ENCODE measurements at places on chromosomes 5 and 9.

DNA sequence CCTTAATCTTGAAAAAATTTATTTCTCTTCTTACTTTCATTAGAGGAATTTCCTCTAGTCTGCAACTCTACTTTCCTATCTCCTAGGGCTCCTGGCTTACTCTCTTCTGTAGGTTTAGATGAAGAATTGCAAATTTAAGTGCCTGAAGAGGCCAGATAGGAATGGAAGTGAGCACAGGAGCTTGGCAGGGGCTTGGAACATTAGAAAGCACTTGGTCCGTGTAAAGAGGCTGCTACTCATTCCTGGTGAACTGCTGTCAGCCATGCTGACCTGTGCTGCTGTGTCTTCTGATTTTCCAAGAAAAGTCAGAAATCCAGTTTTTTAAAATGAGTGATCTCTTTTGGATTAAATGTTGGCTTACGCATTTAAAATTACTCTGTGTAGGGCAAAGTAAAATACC is 210.9 kb upstream of the CLINT1 start:
- DNase-seq = no peak

DNA sequence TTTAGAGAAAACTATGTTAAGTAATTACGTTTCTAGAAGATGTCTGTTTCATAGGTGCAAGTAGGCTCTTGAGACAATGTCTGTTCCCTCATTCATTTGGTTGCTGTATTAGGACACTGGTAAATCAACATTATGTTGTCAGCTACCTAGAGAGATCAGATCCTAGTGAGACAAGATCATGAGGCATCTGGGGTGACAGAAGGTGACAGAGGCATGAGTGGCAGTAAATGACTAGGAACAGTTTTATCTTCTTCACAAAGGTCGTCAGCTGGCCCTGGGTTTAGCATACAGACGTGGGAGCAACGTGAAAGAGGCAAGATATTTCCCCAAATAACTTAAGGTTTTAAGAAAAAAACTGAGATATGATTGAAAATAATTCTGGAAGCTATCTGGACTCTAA is 1926.3 kb upstream of the WWC1 start:
- DNase-seq = no peak

- no peak for DNase-seq
Observed at GRCh38 chr9:114908805-114909448, 21.5 kb downstream of the TNFSF8 start.

DNA sequence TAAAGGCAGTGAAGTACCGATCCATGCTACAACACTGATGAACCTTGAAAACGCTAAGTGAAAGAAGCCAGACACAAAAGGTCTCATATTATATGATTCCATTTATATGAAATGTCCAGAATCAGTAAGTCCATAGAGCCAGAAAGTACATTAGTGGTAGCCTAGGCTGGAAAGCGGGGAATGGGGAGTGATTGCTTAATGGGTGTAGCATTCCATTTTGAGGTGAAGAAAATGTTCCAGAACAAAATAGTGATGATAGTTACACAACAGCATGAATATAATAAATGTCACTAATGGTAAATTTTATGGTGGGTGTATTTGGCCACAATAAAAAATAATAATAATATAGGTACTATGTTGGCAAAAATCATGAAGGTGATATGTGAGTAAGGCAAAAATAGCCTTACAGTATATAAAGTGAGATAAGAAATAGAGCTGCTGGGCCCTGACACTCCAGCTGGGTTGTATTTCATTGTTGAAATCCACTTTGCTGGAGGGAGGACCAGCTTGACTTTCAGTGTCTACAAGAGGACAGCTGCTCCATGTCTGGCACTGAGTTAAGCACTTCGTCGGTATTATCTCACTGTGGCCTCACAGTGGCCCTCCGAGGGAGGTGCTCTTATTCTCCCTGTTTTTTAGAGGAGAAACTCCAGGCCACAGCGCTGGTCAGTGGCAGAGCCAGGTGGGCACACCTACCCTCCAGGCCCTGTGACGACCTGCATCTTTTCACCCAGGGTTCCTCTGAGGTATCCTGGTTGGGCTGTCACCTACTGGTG is 22.4 kb upstream of the ANGPTL2 start:
- no peak for DNase-seq

GRCh38 chr5:126462239-126463014 is 39.2 kb downstream of the GRAMD2B start:
- no peak for DNase-seq

- DNase-seq = no peak
Observed at GRCh38 chr9:130939405-130940026, 469 bp upstream of the FIBCD1 start.

GRCh38 chr5:74056789-74057164 is 430.8 kb downstream of the ARHGEF28 start:
- no peak for DNase-seq

- no peak for DNase-seq
Observed at GRCh38 chr9:74458832-74459231, 38.3 kb upstream of the RORB start.

DNA sequence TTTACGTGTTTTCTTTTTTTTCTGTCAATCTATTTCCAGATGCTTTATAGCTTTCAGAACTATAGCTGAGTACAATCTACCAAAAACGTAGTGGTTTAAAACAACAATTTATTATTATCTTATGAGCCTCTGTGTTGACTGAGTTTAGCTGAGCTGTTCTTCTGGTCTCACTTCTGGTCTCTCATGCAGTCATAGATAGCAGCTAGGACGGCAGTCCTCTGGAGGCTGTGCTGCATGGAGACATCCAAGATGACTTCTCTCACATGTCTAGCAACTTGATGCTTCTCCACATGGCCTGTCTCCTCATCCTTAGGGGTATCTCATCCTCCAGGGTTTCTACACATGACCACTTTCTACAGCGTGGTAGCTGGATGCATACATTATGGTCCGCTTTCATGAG is 22.0 kb upstream of the RAD23B start:
- no peak for DNase-seq

GRCh38 chr5:116970318-116970717 is 395.7 kb upstream of the SEMA6A start:
- DNase-seq = no peak

DNA sequence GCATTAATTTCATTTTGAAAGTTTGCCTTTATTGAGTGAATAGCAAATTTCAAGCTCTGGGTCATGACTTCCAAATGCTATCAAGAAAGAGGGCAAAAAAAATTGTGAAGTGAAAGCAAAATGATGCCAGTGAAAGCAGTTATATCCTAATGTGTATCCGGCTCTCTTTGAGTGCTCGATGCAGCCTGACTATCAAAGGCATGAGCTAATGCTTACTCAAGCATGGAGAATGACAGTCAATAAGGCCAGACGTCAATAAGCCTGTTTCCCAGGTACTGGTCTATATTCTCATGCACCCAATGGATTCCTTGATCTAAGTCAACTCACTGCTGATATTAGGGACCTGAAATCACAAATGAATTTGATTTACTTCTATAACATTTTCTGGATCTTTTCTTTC is 435.5 kb downstream of the CAAP1 start:
- no peak for DNase-seq

GRCh38 chr5:179322071-179323025 is 22.9 kb downstream of the ADAMTS2 start:
- DNase-seq = no peak

- no peak for DNase-seq
Observed at GRCh38 chr5:58106754-58107410, 353.0 kb downstream of the PLK2 start.

DNA sequence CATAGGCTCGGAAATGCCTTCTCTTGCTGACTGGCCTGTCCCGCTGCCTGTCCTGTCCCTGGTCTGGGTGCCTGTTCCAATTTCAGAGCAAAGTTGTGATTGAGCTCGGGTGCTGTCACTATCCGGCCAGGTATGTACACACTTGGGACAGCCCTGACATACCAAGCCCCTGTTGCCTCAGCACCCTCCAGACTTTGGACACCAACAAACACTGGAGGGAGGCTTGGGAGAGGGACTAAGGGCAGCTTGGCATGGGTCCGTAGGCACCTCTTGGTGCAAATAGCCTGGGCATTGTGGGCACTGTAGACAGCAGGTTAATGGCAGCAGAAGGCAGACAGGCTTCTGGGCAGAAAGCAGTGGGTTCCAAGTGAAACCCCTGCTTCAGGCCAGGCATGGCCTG is 86.3 kb upstream of the SEMA6A start:
- DNase-seq = no peak

- DNase-seq = no peak
Observed at GRCh38 chr9:120659209-120659608, 55.1 kb downstream of the MEGF9 start.

- DNase-seq = no peak
Observed at GRCh38 chr5:83038924-83039323, 38.3 kb downstream of the TMEM167A start.

DNA sequence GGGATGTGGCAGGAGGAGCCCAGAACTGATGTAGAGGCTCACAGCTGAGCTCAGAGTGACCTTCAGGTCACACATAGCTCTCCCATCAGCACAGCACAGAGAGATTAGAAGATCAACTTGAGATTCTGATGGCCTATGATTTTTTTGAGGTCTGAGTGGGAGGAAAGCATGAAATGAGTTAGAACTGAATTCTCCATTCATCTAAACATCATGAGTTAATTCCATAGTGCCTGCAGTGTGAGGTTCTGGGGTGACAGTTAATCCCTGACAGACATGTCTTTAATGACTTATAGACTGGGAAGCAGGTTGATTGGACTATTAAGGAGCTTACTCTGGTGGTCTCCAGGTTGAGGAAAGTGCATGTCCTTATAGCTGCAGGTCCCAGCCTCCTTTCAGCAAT is 22.4 kb downstream of the SLC22A5 start:
- no peak for DNase-seq

DNA sequence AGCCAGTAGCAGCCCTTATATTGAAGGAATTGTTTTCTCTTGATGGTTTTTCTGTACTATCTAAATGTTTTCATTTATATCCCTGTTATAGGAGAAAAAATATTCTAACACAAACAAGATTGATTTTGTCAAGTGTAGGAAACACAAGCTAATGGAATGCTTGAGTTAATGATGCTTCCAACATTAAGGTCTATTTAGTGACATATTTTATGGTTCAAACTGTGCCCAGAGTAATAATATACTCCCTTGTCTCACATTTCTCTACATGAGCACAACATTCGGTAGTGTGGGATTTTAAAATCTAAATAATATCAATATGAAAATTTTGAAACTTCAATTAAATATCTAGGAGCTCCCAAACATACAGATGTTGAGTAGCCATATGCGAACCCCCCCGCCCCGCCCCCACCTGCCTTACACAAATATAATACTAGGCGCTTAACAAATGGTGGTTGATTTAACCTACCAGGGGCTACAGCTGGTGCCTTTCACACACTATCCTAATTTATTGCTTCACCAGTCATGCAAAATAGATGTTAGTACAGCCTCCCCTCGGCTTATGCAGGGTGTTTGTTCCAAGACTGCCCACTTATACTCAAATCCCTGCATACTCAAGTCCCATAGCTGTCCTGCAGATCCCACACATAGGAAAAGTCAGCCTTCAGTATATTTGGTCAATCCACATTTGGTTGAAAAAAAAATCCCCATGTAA is 124.1 kb upstream of the ACO1 start:
- DNase-seq = no peak

DNA sequence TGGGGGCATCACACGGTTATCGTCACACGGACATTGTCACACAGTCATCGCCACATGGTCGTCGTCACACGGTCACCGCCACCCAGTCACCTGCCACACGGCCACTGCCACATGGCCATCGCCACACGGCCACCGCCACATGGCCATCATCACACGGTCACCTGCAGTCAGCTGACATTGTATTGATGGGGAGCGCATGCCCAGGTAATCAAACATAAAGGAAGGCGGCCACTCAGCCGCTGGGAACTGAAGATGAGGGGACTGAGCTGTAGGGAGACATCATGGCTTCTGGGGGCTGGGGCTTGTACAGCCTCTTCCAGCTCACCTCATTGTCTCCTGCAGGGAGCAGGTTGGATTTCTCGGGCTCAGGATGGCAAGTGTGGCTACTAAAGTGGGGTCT is 49.2 kb downstream of the MRPL36 start:
- DNase-seq = no peak

DNA sequence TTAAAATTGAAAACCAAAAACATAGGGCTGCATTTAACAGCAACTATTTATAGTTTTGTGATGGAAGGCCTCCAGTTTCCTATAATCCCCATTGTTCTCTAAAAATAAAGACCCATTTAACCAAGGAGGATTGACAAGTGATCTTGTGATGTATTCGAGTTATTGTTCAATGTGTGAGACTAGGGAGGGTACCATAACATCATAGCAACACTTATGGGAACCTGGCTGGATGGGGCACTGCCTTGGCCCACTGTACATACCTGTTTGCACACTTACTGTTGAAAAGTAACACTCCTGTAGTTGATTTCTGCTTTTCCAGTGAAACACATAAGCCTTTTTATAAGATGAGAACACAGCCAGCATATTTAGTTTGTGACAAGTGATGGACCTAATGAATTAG is 32.3 kb downstream of the MACIR start:
- DNase-seq = no peak

DNA sequence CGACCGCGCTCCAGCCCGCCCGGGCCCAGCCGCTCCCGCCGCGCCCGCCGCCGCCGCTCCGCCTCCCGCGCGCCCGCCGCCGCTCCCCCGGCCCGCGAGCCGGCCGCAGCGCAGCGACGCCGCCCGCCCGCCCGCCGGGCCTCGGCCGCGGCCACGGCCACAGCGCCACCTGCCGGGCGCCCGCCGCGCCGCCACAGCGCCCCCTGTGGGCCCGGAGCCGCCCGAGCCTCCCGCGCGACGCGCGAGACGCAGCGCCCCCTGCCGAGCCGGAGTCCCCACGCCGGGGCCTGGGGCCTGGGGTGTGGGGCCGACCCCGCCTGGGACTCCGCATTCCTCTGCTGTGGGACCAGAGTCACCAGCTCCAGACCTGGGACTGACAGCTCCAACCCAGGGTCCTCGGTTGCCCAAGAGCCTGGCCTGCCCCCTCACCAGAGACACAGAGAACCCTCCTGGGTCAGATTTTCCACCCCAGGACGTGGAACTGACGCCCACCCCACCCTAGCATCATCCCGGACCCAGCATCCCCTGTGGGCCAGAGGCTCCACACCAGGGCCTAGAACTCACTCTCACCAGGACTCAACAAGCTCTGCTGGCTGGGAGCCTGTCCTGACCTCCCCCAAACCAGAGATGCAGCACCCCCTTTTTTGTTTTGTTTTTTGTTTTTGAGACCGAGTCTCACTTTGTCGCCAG is at the start of gene RAPGEF1:
TSS of gene RAPGEF1 (minus strand) at position 118 of the 690 bp plus-strand sequence. CDS start 246 bp downstream, outside the sequence.
- DNase-seq = peak; percentile 73

- no peak for DNase-seq
Observed at GRCh38 chr5:119357270-119357669, 1.5 kb downstream of the TNFAIP8 start.

- DNase-seq = no peak
Observed at GRCh38 chr5:68329554-68330255, 114.1 kb downstream of the PIK3R1 start.

DNA sequence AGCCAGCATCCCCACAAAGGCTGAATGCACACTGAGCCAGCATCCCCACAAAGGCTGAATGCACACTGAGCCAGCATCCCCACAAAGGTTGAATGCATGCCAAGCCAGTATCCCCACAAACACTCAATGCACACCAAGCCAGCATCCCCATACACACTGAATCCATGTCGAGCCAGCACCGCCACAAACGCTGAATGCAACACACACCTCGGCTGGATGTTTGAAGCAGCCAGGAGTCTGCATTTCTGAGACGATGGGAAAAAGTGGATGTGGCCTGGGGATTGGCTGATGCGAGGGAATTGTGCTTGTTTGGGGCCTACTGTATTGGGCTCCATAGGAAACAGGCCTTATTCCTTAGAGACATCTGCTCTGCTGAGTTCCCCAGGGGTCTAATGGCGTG is 30.9 kb upstream of the CEP72 start:
- DNase-seq = no peak
